ENCODE measurements at places on chromosomes 1 and 21. TPM values are rescaled to one million over a fixed set of nuclear protein-coding genes. Genes with fewer than 3 reads are reported as not detected.

Gene CHRM3
- not detected for total RNA-seq

Gene ARHGAP30
- 158 TPM for total RNA-seq

Gene FLG2
- total RNA-seq, result not detected

Gene VHLL
- not detected for total RNA-seq

Gene SLAMF8
- 0.27 TPM for total RNA-seq

Gene IARS2
- 41.9 TPM for total RNA-seq

Gene KDM1A
- 41.5 TPM for total RNA-seq

Gene SLAMF1
- total RNA-seq, result 91.7 TPM

Gene ELAVL4
- not detected for total RNA-seq

Gene GBP3
- total RNA-seq, result 15.5 TPM

Gene AXDND1
- total RNA-seq, result 0.61 TPM

Gene OR10Z1
- total RNA-seq, result not detected

Gene INKA2
- 2.1 TPM for total RNA-seq

Data from activated B cell treated with CpG ODN at 0.5 μM for 24 hours (primary cell).